ENCODE measurements at places on chromosomes 11 and 22.

DNA sequence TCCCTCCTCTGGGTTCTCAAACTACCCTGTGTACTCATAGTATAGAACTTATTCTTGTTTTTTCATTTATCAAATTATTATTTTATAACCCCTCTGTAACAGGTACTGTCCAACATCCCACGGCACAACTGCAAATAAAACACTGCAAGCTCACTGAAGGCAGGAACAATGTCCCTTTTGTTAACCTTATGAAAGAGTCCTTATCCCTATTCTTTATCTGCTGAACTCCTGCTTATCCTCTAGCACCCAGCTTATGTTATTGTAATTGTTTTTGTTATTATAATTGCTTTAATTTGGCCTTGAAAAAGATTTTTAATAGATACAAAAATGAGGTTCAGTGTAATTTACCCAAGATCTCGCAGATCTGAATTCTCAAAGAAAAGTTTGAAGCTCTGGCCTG is 130.4 kb downstream of the MSANTD4 start:
- DNase-seq: no peak

GRCh38 chr11:15494740-15495139 is 380.0 kb downstream of the INSC start:
- no peak for DNase-seq

DNA sequence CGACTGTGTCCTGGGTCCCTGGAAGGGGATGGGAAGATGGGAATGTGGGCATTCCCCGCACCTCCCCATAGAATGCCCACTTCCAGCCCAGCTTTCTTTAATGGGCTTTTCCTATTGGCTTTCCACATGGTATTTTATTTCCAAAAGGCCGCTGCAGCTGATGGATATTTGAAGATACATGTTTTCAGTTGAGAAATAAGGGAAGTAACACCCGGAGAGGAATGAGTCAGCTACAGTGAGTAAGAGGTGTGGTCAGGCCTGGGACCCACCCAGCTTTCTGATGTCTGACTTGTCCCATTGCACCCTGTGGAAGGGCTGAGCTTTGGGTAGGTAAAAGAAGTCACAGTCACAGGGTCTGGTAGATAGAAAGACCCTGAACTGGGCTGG is 476.9 kb downstream of the MIAT start:
- no peak for DNase-seq

- DNase-seq: no peak
Measured at GRCh38 chr11:61273178-61274078, 21.7 kb downstream of the VWCE start.

GRCh38 chr22:44567846-44568493 is 69.9 kb upstream of the RTL6 start:
- peak; percentile 61 for DNase-seq

DNA sequence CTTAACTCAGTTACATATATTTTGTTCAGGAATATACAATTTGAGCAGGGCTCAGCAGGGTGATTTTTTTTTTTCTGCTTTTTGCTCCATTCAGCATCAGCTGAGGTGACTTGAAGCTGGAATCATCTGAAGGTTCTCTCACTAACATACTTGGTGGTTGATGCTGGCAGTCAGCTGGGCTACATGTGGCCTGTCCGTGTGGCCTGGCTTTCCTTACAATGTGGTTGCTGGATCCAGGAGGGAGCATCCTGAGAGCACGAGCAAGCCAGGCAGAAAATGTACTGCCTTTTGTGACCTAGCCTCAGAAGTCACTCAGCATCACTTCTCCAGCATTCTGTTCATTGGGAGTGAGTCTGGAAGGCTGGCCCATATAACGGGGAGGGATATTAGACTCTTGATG is 151.6 kb upstream of the E2F8 start:
- no peak for DNase-seq

GRCh38 chr22:50551160-50551752 is 5.6 kb downstream of the KLHDC7B start:
- no peak for DNase-seq

- DNase-seq: no peak
Measured at GRCh38 chr22:27810609-27811151, 9.1 kb upstream of the MN1 start.

- DNase-seq: no peak
Measured at GRCh38 chr22:29215012-29215860, 9.5 kb downstream of the EMID1 start.

GRCh38 chr11:16587670-16588069 is 150.8 kb upstream of the C11orf58 start:
- no peak for DNase-seq

DNA sequence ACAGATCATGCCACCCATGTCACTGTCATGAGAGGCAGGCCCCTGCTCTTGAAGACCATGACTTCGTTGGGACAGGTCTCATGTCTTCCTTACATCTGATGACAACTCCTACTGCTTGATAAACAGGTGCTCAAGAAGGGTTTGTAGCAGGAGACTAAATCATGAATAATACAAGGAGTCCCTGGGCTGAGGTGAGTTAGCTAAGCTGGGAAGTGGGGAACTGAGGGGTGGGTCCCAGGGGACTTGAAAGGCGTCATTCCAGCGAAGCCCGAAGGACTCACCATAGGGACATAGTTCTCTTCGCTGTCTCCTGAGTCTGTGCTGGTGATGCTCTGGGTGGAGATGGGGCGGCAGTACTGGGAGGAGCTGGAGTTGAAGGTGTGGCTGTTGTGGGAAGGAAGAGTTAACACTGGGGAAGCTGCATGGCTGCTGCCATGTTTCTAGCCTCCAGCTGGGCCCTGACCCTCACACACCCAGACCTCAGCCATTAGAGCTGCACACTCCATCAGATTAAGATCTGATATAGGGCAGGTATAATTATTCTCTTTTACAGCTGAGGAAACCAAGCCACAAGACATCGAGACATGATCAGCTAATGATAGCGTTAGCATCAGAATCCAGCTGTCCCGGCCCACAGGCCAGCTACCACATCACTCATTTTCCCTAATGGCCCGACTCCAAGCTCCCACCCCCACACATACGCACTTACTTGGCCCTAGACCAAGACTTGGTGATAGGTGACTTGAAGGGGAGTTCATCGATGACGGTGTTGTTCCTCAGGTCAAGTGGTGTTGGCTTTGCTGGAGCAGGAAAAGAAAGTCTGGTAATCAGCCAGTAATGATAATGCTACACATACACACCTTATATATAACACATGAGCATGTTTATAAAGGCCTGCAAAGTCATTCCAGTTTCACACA is 32.9 kb downstream of the USP35 start:
- DNase-seq: no peak

- no peak for DNase-seq
Measured at GRCh38 chr11:17385926-17386325, 2.5 kb downstream of the KCNJ11 start.

DNA sequence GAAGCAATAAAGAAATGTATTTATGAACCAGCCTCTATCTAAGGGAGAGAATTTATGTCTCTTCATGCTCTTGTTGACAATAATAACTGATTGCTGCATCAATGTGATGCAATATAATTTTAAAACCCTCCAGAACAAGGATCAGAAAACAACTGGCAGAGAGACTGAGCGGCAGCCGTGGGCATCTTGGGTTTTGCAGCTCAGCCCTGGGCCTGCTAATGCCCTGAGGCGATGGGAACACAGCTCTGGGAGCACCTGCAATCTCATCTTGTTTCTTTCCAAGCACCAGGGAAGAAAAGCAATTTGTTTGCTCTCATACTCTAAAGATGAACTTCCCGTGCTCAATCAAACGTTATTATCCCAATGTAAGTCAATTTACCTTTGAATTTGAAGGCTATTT is 245.7 kb downstream of the ST3GAL4 start:
- no peak for DNase-seq

DNA sequence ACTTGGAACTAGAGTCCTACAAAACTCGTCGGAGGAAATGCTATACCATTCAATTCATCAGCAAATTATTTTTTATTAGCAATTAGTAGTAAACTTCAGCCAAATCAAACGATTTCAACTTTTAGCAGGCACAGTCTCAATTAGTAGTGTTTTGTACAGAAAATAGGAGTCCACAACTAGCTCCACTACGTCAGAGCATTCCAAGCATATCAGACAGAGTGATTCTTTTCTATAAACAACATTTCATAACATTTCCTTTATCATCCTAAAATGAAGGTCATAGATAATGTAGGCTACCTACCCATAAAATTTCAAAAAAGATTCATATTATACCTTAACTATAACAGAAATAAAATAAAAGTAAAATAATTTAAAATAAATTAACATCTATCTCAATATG is 169.9 kb downstream of the KIF18A start:
- DNase-seq: no peak

GRCh38 chr11:26839911-26840698 is 118.2 kb upstream of the SLC5A12 start:
- no peak for DNase-seq

- DNase-seq: peak; percentile 50
Measured at GRCh38 chr22:49826603-49827270, 936 bp downstream of the BRD1 start.

DNA sequence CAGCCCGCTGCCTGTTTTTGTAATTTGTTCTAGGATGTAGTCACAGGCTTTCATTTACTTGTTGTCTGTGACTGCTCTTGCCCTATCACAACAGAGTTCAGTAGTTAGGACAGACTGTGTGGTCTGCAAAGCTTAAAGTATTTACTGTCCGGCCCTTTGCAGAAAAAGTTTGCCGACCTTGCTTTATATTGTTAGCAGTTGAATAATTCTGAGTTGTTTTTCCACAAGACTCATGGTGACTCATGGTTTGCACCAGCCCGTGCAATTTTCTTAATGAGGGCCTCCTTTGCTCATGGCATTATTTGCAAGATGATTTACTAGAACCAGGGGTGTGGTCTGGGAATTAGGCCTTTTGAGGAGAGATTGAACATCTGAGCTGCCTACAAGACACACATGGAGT is 110.6 kb downstream of the SCN3B start:
- DNase-seq: no peak

DNA sequence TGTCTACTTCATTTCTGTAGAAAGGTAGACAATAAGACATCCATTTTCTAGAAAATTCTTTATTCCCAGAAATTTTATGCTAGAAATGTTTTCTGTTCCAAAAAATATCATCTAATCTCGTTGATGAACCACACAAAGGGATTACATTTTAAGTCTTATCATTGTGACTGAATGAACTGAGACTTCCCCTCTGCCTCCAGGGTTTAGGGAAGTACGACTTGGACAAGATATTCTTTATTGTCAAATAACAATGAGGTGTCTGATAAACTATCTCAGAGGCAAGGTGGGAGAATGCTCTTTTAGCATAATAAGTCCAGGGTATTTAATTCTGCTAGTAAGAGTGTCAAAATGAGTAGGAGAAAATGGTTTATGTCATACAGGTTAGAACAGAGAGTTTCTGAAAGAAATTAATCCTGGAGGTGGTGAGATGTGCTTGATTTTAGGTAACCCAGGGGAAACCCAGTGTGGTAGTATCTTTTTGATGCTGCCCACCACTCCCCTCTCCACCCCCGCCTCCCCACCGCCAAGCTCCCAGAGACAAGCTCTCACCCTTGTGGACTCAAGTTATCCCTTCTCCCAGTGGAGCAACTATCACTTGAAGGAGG is 100.6 kb downstream of the CD44 start:
- DNase-seq: no peak

DNA sequence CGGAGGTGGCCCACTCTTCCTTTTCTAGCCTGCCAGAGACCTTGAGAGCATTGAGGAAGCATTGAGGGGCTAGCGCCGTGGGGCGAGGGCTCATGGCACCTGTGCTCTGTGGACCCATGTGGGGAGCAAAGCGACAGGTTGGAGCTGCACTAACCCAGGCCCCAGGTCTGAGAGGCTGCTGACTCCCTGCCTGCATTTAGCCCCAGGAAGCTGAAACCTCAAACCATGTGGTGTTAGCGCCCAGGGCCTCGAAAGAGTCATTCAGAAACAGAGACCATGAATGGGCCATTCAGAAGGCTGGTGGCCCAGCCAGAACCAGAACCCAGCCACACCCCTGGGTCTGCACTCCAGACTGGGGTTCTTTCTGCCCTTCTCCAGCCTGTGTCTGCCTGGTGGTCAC is 88.6 kb downstream of the BCR start:
- DNase-seq: no peak

DNA sequence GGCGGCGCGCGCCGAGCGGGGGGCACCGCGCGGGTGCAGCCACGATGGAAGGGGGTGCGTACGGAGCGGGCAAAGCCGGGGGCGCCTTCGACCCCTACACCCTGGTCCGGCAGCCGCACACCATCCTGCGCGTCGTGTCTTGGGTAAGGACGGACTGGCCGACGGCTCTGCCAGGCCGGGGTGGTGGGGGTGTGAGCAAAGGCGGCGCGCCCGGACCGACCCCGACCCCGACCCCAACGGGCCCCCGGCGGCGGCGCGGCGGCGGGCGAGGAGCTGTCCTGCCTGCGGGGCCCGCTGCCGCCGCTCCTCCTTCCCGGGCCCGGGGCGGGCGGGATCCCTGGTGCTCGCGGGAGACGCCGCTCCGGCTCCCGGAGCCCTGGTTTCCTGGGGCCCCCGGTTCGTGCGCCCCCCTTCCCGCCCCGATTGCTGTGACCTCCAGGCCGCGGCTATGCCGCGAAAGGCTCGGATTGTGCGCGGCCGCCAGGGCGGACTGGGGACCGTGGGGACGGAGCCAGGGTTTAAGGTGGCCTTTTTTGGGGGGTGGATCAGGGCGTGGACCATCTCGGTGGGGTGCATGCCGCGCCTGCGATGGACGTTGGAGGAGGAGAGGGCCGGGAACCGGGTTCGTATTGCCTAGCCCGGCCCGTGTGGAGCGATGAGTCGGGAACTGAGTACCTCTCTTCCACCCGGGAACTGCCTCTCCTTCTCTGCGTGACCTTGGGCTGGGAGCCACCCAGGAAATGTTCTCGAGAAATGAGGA is at the start of gene SYNGR1:
Gene SYNGR1 (plus strand): TSS at position 25 of the 760 bp plus-strand sequence. CDS start 20 bp downstream, at position 45.
- no peak for DNase-seq

GRCh38 chr11:132605825-132606570 is 926.3 kb downstream of the OPCML start:
- DNase-seq: no peak

DNA sequence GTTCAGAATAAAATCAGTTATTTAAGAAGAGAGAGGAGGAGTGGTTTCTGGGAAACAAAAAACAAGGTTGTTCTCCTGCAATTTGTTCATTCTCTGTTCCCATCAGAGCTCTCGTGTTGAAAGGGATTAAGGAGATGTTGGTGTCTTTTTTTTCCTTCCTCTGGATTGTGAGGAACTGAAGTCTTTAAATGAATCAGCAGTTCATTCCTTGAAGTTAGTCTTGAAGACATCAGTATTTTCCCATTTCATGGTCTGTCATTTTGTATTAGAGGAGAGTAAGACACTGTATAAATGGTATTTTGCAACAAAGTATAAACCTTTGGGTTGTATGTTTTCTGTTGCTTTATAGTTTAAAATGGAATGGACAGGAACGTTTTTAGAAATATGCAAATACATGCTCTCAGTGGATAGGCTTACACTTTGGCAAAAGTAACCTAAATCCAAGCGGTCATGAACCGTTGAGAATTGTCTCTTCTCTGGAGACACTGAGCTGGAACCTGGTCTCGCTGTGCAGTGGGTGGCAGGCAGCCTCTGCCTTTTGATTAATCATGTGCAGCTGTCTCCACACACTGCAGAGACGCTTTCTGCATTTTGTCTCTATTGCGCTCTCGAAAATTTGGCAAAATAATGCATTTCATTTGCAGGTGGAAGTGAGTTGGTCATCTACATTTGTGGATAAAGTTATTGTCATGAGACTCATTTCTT is 33.0 kb downstream of the SAMM50 start:
- DNase-seq: no peak

- DNase-seq: no peak
Measured at GRCh38 chr11:117479372-117479771, 151.7 kb downstream of the CEP164 start.

Data from activated CD4-positive, alpha-beta T cell treated with anti-CD3 and anti-CD28 coated beads, Interleukin-2, amount 10 ng/mL, durations not matched to agents 7 days and 5 days (primary cell).